HepG2 (cell line): ENCODE measurements at places on chromosomes 5 and 9.

- DNase-seq: no peak
Observed at GRCh38 chr5:1510151-1510561, 13.6 kb downstream of the LPCAT1 start.

DNA sequence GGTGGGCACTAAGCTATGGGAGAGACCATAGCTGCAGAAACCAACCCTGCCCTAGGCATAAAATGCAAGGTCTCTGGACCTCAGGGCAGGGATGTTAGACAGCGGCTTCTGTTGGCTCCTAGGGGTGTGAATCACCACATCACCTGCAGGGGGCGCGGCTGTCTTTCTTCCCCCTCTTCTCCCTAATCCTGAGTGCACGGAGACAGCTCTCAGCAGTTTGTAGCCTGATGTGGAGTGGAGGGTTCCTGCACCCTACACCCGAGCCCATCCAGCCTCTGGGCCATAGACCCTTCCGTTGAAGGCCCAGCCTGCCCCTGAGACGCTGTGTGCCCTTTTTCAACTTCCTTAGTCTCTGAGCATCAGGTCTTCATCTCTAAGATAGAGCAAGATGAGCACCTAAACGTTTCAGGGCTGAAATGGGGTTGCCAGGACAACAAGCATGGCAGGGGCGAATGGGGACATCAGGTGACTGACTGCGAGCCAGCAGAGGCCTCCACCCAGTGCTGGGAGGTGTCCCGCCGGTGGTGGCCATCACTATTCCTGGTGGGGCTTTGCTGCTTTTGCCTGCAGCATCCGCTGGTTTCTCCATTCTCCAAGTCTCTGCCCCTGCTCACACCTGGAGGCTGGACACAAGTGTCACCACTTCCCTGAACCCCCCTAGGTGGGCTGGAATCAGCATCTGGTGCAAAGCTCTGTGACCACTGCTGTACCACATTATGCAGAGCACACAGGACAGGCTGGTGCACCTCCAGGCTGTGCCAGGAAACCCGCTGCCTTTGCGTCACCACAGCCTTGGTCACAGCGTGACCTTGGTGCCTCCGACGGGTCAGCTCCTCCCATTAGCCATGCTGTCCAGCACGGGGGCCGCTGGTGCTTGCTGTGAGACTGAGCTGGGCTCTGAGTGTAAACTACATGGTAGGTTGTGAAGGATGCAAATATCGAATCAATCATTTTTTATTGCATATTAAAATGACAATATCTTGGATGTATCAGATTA, 2.5 kb upstream of the SEC16A start:
- peak; percentile 72 for DNase-seq

DNA sequence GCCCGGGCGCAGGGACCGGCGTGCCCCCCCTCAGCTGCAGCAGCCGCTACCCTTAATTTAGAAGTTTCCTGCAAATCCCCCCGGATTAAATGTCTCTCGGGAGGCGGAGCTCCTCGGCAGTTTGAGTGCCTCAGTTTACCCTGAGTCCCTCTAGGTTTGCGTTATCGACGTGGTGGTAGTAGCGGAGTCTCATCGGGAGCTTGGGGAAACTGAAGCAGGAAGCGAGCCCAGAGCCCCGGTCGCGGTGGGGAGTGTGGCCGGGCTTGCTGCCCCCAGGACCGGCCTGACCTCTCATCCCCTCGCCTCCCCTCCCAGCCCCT, 529 bp upstream of the TPM2 start:
- no peak for DNase-seq

DNA sequence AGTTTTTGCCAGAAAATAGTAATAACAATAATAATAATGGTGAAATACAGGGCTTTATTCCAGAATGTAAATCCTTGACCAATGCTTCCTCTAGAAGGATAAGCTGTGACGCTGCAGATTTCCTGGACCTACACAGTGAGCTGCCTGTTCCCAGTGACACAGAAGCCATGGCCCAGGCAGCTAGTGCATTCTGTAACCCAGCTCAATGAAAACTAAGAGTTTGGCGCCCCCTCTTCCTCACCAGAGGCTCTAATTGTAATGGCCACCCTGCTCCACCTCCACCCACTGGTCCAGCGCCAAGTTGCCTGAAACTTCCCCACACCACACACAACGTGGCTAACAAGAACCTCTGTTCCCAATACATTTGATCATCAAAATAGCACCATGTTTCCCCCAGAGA, 248.1 kb downstream of the CETN3 start:
- DNase-seq: peak; percentile 18

DNA sequence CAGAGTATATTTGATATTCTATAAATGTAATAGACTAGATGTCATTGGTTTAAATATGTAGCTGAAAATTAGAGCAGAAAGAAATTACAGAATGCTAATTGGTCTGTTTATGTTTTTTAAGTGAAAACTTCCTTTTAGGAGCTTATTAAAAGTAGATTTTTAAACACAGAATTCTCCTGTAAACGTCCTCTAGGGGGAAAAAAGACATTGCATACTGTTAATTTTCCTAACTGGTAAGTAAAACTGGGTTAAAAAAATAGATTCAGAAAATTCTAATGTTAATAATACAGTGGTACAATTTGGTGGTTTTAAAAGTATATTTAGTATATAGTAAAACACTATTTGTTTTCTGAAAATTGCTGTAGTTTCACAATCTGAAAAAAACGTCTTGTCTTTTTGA, 59.8 kb downstream of the ZCCHC7 start:
- DNase-seq: no peak

DNA sequence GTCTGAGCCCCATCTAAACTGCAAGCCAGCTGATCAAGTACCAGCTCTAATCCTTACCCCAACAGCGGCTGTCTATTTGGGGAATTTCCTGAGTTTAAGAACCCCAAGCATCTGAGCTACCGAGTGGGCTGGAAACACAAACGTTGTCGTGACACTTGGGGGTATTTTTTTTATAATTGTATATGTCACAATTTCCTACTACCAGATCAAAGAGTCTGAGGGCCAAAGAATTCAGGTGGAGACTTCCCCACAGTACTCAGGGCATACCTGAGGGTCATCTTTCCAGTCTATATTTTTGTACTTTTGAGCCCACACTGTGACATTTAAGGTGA, 42.8 kb downstream of the PTTG1 start:
- no peak for DNase-seq

GRCh38 chr5:147458581-147458980, 51.3 kb downstream of the DPYSL3 start:
- DNase-seq: no peak

GRCh38 chr9:37639109-37639762, 11.5 kb upstream of the FRMPD1 start:
- no peak for DNase-seq

GRCh38 chr5:158899211-158899610, 200.5 kb downstream of the EBF1 start:
- no peak for DNase-seq

DNA sequence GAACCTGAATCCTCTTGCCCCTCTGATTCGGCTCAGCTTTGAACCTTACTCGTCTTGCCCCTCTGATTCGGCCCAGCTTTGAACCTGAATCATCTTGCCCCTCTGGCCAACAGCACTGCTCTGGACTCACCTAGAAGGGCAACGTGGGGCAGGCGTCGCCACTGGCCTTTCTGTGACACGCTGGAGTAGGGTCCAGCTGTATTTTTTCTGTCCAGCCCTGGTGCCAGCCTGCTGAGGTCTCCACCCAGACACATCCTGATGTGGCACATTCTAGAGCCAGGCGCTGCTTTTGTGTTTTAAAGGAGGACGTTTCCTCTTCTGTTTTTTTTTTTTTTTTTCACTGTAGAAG, 15.2 kb upstream of the CPEB4 start:
- DNase-seq: peak; percentile 26

DNA sequence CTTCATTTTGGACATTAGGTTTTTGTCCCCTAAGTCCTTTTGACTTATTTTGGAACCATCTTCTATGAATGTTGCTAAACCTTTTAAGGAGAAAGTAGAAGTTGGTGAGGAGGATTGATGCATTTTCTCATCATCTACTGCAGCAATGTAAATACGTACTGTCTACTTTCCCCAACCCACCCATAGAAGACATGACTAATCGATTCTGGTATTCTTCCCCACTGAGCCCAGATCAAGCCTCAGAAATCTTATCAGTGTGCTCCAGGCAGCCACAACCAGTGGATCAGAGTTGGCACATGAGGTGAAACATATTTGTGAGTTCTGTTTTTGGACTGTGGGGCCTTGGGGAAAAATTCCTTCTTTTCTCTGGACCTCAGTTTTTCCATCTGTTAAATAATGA, 57.7 kb downstream of the FGF18 start:
- DNase-seq: no peak

- DNase-seq: no peak
Observed at GRCh38 chr5:159552751-159553150, 222.5 kb upstream of the IL12B start.

- DNase-seq: no peak
Observed at GRCh38 chr5:54651482-54652076, 134.0 kb downstream of the SNX18 start.

- no peak for DNase-seq
Observed at GRCh38 chr5:40033411-40033810, 608.6 kb upstream of the DAB2 start.

- DNase-seq: no peak
Observed at GRCh38 chr9:12753931-12754330, 20.9 kb upstream of the LURAP1L start.

GRCh38 chr9:73845954-73846690, 651.0 kb upstream of the RORB start:
- no peak for DNase-seq

DNA sequence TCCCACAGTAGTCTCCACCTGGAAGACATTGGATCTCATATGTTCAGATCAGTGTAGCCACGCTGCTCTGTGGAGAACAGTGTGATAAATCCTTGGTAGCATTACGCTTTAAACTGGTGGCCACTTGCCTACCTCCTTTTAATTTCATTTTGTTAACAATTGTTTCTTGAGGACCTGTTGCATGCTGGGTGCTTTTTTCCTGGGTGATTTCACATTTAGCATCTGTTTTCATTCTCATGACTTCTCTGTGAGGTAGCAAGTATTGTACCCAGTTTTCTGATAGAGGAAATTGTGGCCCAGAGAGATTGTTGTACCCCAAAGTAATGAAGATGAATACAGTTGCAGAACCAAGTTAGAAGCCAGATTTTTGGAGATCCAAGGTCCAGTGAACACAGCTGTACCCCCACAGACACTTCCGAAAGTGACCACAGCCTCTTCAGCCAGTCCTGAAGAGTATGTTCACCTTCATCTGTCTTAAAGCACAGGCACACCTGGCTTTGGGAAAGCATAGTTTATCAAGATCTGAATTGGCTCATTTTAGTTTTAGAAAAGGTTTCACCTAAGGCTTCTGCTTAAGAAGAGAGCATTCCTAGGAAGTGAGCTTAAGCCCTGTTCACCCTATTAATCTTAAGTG, 75.2 kb downstream of the F2RL2 start:
- no peak for DNase-seq

- DNase-seq: peak; percentile 75
Observed at GRCh38 chr5:163509291-163509951, 4.0 kb downstream of the MAT2B start.

DNA sequence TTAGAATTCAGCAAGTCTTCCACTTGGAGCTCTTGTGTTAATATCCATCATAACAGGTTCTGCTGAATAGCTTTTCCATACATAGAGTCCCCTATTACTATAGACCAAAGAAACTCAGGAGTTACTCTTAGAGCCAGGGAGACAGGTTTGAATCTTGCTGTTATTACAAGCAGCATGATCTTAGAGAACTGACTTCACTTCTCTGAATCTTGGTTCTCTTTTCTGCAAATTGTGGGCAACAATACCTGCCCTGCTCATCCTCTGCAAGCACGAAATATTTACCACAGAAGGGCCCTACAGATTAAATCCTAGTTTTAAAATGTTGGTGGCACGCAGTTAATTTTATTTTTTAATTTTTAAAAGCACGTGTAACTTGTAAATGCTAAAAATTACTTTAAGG, 111.7 kb downstream of the TLR4 start:
- no peak for DNase-seq

DNA sequence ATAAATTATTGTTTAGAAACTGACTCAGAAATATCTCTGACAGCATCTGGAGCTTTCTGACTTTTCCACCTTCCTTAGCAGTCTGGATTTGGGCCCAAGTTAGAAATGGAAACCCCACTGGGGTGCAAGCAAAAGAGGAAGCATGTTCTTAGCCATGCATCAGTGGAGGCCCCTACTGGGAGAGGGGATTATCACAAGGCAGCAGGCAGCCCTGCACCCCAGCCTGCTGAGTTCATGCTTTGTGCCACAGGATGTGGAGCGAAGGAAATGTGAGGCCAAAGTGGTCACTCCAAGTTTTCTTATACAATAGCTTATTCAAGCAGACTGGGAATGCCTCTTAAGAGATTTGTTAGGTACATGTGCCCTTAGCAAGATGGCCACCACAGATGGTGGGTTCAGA, 146.5 kb upstream of the TLX3 start:
- DNase-seq: no peak

DNA sequence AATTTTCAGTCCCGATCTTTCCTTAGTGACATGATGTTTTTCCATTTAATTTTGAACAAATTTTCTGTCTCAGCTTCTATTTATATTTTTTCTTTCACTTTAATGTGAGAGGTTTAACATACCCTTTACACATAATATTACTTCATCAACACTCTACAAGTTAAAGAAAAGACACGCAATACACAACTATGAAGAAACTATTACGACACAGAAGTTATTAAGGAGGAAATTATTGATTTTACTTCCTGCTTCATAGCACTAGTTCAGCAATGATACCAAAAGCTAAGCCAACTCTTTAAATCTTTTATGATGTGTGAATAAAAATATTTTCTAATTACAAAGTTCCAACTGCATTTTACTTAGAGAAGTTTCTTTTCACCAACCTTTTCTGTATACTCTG, 432.3 kb upstream of the DAB2 start:
- DNase-seq: no peak

DNA sequence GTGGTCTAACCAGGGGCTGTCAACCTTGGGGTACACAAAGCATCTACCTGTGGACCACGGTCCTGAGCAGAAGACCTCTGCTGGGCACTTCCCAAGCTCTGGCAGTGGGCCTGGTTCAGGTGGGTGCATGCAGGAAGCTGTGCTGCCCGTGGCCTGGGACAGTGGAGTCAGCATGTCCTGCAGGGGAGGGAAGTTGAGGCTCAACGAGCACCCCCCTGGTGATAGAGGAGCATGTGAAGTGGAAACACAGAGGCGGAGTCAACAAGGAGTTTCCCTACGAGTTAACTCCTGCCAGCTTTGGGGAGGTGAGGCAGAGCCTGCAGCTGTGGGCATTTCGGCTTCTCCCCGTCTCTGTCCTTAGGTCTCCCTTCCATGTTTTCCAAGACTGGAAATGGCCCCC, 67.5 kb upstream of the IRX2 start:
- no peak for DNase-seq

GRCh38 chr9:73023025-73023541, 70.2 kb upstream of the ALDH1A1 start:
- peak; percentile 75 for DNase-seq

DNA sequence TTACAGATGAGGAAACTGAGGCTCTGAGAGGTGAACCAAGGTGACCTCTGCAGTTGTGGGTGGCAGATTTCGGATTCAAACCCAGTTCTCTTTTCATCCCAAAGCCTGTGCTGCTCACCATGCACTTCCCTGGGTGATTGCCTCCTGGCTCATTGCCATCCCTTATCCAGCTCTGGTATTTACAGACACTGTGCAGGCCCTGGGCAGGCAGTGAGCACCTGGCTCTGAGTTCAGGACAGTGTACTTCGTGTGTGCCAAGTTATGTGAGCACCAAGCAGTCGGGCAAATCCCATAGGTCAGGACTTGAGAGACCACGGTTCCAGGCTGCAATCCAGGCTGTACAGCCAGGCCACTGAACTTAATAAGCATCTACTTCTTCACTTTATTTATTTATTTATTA, 1.4 kb downstream of the LRSAM1 start:
- DNase-seq: peak; percentile 49
